ENCODE measurements at places on chromosomes 1 and 21.

- DNase-seq, result no peak
These were observed 434.4 kb downstream of the PTPRU start for GRCh38 chr1:29670752-29671151.

DNA sequence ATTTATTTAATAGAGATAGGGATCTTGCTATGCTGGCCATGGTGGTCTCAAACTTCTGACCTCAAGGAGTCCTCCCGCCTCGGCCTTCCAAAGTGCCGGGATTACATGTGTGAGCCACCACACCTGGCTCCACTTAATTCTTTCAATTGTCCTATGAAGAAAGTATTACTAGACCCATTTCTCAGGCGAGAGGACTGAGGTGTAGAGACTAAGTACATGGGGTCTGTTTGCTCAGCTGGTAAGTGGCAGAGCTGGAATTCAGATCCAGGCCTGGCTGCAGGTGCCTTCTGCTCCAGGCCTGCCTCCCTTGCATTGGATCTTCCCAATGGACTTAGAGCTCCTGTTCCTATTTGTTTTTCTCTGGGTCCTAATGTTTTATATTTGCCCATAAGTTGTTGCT is 55.5 kb downstream of the HTR6 start:
- no peak for DNase-seq

DNA sequence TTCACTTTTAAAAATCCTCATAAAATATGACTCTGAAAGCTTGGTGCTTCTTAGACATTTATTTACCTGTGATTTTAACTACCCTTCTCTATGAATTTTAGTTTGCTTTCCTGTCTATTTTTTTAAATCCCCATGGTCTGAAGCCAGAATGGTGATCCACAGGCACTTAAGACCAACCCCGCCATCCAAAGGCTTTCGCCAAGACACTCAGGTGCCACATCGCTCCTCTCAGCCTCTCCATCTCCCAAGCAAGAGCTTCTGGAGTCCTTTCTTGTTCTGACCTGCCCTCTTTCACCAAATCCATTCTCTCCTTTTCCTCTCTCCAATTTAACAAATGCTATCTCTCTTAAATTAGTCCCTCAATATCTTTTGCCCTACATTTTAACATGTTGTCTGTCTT is 464.6 kb downstream of the PCP4 start:
- DNase-seq, result no peak

- no peak for DNase-seq
These were observed 90.0 kb downstream of the URB2 start for GRCh38 chr1:229716069-229716468.

DNA sequence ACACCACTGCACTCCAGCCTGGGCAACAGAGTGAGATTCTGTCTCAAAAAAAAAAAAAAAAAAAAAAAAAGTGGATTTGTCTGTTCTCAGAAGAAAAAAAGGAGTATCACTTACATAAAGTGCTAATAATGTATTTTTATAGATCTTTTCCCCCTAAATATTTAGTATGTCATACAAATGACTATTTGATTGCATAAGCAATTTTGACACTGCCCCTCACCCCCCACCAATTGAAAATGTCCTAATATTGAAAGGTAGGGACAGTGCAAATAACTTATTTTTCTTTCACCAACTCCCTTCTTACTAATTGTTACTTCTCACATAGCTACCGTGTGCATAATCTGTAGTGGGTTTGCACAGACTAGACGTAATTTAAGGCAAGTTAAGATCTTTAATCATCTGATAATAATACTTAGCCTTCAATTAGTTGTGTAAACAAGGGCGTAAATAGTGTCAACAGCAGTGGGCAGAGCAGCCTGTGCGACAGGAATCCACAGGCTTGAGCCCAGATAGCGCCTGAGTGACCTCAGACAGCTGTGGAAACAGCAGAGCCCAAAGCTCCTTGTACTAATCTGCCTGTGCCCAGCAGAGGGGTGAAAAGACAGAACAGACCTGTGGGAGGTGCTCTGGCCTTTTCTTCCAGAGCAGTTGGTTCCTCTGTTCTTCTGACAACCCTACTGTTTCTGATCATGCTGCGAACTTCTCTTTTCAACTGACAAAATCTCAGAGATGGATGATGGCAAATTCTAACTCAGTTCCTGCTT is 4.5 kb upstream of the IER5 start:
- DNase-seq, result peak; percentile 50

- DNase-seq, result peak; percentile 81
These were observed 11.2 kb downstream of the CSRP1 start for GRCh38 chr1:201495551-201496295.

GRCh38 chr1:114107474-114108435 is 45.9 kb downstream of the SYT6 start:
- no peak for DNase-seq

- no peak for DNase-seq
These were observed 25.9 kb downstream of the KIF17 start for GRCh38 chr1:20691872-20692271.

- no peak for DNase-seq
These were observed 4.3 kb downstream of the AGRN start for GRCh38 chr1:1024149-1024770.

DNA sequence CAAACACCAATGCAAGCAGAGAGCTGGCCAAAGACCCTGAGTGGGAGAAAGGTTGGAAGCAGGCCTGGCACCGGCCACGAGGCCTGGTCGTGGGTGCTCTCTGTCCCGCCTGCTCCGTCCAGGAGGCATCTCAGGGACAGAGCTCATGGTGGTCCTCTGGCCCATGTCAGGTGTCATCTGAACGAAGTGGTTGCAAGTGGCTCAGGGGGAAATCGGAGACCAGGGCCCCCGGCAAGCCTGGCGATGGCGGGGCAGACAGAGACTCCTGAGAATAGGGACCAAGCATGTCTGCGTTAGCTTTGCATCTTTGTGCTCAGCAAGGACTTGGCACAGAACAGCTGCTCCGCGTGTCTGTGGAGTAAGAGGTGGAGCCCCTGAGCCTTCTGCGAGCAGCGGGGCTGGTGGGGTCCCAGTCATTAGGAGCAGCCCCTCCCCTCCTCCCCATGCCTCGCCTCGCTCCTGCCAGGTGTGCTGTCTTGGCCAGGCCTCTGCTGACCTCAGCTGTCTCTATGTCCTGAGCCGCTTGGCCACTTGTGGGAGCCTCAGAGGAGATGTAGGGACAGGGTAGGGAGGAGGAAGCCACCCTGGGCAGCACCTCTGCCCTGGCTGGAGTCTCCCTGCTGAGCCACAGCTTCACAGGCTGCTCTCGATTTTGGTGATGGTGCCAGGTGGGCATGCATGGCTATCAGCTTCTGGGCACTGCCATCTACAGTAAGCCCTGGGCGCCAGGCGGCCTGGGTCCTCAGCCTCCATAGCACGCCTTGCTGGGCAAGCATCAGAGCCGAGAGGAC is 362.9 kb upstream of the VAMP3 start:
- DNase-seq, result no peak

GRCh38 chr1:68231627-68232288 is 565 bp downstream of the WLS start:
- peak; percentile 8 for DNase-seq

DNA sequence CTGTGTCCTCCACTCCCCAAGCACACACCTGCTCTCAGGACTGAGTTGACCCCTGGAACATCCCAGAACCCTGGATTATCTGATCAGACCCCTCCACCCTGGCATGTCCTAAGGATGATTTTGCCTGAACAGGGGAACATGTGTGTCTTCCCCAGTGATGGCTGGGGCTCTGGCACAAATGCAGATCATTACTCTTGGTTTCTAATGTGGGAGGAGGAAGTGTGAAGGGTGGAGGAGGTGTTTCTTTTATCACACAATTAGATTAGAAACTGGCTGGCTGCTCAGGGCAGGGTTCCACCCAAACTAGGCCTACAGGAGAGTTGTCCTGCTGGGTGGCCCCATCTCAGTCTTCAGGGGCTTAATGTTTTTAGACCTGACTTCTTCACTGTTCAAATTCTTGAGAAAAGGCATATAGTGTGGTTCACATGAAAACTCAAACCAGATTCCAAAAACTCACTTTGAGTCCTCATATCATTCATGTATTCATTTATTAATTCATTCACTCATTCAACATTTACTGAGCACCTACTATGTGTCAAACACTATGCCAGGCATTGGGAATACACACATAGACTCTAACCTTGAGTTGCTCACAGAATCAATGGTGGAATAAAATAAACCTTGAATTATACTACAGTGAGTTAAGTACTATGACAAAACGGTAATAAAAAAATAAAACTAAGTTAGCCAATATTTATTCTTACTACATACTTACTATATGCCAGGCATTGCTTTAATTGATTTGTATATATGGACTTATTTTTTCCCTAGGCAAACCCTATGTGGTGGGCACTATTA is 221.8 kb upstream of the JUN start:
- no peak for DNase-seq

DNA sequence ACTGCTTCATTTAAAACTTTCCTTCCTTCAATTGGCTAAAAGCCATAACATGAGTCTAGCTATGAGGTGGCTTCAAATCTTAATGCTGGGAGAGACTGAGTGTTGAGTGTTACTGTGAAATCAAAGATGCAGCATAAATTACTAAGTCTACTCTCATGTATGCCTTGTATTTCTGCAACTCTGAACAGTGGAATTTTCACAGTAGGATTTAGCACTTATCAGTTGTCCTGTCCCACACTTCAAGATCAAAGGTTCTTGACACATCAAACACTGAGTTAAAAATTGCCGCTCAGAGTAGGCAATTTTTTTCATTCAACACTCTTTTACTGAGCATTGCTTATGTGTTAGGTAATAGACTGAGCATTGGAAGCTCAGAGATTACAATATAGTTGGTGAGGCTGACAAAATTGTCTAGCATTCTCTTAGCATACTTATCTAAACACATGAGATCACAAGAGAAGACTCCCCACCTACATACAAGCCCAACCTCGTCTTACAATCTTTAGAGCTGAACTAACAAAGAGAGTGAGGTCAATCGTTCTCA is 56.4 kb upstream of the ADORA3 start:
- DNase-seq, result no peak

DNA sequence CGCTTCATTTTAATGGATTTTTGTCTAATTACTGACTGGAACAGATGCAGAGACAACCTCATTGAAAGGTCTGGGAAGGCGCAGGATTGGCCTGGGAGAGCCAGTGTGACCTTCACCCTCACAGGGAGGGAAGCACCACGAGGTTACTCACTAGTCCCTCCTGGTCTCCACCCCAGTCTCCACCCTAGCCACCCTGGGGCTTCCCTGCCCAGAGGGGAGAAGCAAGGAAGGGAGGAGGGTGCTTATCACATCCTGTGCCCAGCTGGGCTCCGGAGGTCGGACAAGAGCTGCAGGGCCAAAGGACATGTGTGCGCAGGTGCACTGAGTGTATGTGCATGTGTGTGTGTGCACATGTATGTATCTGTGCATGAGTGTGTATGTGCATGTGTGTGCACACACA is 220.1 kb upstream of the VAMP3 start:
- DNase-seq, result no peak

DNA sequence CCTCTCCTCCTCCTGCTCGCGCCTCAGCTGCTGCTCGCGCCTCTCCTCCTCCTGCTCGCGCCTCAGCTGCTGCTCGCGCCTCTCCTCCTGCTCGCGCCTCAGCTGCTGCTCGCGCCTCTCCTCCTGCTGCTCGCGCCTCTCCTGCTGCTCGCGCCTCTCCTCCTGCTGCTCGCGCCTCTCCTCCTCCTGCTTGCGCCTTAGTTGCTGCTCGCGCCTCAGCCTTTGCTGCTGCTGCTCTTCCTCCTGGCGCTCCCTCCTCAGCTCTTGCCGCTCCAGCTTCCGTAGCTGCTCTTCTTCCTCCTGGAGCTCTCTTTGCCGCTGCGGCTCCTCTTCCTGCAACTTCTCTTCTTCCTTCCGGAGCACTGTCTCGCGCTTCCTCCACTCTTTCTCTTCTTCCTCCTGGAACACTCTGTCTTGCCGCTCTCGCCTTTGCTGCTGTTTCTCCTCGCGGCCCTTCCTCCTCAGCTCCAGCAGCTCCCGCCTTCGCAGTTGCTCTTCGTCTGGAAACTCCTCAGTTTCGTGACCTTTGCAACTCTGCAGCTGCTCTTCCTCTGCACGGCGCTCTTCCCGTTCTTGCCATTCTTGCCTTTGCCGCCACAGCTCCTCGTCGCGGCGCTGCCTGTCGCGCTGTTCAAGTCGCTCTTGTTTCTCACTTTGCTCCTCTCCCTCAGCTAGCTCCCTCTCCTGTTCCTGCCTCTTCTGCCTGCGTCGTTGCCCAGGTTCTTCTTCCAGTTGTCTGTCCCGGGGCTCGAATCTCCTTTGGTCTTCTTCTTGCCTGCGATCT is 3.0 kb downstream of the TCHH start:
- no peak for DNase-seq

DNA sequence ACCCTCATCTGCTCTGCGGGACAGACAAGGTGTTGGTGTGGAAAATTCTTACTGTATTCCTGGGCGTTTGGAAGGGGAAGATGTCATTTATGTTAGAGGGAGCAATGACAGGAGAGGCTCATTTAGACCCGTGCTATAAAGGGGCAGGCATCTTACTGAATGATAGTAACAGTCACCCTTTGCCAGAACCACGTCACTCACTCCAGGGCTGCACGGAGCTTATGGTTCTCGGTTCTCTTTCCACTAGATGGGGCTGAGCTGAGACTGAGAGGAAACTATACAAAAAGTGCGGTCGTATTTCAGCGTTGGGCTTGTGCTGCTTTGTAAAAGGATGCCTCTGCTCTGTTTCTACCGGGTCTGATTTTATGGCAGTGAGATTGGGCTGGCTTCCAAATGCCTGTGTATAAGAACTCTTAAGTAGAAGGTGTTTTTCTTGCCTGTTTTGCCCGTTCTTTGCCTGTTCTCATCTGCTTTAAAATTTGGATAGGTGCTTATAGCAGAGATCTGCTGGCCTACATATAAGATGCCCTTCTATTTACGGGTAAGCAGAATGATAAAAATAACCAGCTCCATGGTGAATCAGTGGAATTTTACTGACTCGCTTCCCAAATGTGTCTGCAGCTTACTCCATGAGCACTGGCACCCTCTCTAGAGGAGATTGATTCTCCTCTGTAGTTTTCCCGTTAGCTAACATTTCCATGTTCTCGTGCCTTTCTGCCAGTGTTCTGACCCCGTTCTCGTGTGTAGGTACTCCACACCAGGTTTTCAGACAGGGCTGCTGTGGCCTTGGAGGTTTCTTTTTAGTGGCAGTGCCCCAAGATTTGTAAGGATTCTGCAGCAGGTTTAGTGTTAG is 55.9 kb downstream of the MRPS6 start:
- peak; percentile 32 for DNase-seq

DNA sequence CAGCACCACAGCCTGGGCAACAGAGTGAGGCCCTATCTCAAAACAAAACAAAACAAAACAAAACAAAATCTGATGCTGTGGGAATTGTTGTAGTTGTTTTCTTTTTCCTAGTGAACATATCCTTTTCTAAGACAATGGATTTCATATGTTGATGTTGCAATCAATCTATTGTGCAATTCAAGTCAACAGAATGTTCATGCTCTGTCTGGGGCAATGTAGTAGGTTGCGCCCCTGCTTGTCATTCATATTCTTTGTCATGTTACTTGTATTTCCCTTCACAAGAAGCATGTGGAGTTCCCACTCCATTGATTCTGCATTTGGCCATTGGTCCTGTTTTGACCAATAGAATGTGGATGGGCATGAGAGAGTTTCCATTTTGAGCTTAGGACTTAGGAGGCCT is 223.9 kb downstream of the DUSP10 start:
- DNase-seq, result no peak

GRCh38 chr1:233189526-233189925 is 106.0 kb downstream of the PCNX2 start:
- DNase-seq, result no peak

- DNase-seq, result peak; percentile 93
These were observed 24.9 kb upstream of the KCNC4 start for GRCh38 chr1:110185181-110185580.

- DNase-seq, result no peak
These were observed 24.5 kb downstream of the TP73 start for GRCh38 chr1:3676581-3677470.
